ENCODE measurements at places on chromosomes 6 and 20.

DNA sequence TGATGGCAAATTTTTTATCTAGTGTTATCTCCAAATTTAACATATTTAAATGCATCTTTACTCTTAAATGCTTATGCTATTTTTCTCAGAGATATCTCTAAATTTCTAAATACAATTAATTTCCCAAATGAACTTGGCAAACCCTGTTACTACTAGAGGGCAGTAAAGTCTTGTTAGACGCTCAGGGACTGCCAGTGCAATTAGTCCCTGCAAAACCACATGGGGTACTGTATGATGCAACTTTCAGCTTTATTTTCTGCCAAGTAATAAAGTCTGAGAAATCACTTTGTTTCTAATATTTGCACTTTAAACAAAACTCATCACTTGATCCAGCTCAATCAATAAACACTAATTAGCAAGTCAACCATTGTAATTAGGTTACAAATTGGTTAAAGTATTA is 76.0 kb upstream of the ADGRB3 start:
- no peak for DNase-seq

DNA sequence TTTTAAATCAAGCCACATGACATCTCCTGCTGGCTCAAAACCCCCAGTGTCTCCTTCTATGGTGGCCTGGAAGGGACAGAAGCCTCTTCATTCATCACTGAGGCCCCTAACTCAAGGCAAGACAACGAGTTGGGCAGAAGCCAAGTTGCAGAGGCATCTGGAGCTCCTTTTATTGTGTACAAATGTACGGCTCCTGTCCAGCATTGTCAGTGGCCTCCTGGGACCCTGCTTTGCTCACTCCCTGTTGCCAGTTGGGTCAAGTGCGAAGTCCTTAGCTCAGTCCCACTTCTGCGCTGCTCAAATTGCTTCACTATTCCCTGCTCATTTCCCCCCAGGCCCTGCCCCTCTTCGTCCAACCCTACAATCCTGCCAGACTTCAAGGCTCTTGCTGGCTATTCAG is 181.2 kb upstream of the PMEPA1 start:
- DNase-seq, result no peak

DNA sequence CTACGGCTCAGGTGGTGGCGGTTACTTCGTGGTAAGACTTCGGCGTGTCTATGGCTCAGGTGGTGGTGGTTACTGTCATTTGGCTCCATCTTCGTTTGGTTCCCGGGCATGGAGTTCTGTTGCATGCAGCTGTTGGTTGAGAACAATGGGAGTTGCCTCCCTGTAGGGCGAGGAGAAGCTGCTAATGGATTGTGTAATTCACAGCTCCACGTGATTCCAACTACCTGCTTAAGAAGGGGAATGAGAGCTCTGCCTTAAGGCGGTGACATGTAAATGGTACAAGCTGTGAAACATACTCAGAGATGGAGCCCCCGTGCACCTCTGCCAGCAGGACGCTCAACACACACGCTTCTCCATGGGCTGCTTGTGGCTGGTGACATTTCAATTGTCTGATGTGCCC is 12.4 kb upstream of the DACT2 start:
- DNase-seq, result no peak

- no peak for DNase-seq
Measured at GRCh38 chr6:32668226-32668747, 1.8 kb upstream of the HLA-DQB1 start.

- DNase-seq, result no peak
Measured at GRCh38 chr6:3977875-3978711, 100.8 kb downstream of the FAM217A start.

- DNase-seq, result no peak
Measured at GRCh38 chr20:44649126-44649525, 2.4 kb downstream of the ADA start.

DNA sequence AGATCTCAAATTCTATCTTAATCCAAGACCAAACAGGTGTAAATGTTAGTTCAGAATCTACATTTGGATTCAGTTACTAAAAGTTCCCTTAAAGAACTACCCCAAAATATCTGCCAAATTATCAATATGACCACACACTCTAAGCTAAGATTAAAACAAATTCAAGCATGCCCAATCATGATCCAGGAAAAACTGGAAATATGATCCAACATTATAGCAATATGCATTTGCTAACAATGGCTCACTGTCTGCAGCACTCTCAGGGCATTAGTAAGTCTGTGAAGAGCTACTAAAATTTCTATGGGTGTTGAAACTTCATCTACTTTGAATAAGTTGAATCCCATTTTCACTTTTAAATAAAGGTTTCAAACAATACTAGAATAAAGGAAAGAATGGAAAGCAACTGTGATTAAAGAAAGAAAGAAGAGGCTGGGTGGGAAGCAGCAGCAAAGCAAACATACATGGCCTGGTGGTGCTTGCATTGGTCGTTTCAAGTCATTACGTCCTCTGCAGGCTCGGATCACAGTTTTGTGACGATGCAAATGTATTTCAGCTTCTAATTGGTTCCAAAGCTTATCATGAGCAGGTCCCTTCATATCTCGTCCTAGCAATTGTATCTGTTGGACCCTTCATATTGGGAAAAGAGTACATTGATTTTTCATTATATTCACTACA is 29.2 kb downstream of the GOPC start:
- no peak for DNase-seq

- no peak for DNase-seq
Measured at GRCh38 chr6:55176958-55177357, 2.6 kb downstream of the HCRTR2 start.

DNA sequence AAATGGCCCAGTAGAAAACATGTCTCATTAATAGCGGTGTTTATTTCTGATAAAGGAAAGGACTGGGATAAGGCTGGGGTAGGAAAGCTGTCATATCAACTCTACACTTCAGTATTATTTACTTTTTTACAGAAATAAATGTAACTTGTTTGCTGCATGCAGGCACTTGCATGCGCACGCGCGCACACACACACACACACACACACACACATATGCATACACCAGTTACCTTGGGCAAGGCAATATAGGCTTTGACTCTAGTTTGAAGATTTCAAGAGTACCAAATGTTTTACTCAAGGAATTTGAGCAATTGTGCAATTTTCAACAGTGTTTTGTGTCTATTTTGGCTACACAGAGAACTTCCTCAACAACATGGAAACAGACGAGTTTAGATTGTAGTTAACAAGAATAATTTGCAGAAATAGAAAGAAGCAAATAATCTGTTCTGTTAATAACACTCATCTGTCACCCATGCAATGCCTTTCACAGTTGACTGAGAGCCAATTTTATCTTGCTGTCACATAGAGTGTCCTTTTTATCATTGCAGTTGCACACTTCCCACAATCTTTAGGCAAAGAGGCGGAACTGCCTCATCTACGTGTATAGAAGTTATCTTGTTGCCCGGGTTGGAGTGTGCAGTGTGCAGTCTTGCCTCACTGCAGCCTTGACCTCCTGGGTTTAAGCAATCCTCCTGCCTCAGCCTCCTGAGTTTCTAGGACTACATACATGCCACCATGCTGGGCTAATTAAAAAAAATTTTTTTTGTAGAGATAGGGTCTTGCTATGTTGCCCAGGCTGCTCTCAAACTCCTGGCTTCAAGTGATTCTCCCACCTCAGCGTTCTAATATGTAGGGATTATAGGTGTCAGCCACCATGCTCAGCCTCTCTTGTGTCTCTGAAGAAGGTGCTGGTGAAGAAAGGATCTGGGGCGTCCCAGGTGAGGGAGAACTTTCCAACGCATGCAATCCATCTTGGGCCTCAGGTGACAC is 74.8 kb upstream of the SHLD1 start:
- DNase-seq, result no peak

GRCh38 chr6:107444277-107444676 is 15.1 kb downstream of the PDSS2 start:
- no peak for DNase-seq

DNA sequence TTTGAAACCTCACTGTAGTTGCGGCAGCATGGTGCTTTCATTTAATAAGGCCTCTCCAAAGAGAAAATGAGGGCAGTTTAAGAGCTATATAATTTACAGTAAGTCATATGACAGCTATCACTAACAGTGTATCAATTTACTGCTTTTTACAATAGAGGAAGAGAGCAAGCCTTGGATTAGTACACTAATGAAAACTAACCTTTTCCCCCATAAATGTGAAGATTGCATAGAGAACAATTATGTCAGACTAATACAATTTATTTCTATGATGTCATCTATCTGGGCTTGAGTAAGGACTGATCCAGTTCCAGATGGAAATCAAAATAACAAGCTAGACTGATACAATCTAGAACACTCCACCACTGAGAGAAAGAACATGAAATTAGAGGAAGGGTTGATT is 78.1 kb upstream of the FAM83B start:
- DNase-seq, result no peak

- DNase-seq, result no peak
Measured at GRCh38 chr6:144886682-144887081, 601.5 kb downstream of the UTRN start.

DNA sequence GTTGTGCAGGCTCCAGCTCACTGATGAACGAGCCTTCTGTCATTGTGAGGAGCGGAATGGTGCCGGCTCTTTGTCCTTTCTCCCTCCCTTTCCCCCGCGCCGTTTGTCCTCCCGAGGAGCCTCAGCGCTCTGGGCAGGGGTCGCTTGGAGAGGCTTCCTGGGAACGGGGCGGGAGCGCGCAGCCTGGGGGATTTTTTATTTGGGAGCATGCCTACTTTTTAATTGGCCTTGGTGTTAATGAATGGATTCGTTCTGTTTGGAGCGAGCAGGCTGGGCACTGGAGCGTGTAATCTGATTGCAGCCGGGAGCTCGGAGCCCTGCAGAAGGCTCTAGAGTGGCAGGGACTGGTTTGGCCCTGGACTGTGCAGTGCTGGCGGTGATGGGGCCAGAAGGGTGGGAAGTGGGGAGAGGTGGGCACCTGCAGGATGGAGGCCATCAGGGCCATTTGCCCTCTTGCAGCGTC is 118.8 kb downstream of the CDH4 start:
- no peak for DNase-seq

DNA sequence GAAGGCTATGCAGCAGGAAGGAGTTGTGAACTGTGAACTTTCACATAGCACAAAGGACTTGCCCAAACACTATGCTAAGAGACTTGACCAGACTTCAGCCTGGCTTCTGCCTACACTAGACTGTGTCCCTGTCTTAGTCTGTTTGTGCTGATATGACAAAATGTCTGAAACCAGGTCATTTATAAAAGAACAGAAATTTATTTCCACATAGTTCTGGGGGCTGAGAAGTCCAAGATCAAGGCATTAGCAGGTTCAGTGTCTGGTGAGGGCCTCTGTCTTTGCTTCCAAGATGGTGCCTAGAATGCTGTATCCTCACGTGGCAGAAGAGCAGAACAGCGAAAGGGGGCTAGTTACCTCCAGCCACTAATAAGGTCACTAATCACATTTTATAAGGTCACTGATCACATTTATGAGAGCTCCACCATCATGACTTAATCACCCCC is 16.0 kb upstream of the MCM3 start:
- no peak for DNase-seq

GRCh38 chr20:63536241-63536977 is 767 bp downstream of the PTK6 start:
- DNase-seq, result no peak

DNA sequence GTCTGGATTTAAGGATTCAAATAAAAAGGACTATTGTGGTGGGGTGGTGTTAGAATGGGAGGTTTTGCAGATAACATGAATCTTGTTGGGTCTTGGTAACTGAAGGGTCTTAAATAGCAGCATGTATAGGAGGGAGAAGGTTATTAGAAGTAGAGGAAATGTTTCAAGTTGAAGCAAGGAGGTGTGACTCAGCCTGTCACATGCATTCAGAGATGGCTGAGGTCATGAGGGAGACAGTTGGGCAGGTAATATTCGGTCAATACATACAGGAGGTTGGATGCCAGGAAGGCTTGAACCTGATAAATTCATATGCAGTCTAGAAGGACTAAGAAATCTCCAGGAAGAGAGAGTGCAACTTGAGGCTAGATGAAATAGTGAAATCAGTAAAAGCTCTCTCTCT is 6.1 kb downstream of the KLHL31 start:
- DNase-seq, result no peak

GRCh38 chr6:80366714-80367113 is 260.2 kb downstream of the BCKDHB start:
- DNase-seq, result no peak

DNA sequence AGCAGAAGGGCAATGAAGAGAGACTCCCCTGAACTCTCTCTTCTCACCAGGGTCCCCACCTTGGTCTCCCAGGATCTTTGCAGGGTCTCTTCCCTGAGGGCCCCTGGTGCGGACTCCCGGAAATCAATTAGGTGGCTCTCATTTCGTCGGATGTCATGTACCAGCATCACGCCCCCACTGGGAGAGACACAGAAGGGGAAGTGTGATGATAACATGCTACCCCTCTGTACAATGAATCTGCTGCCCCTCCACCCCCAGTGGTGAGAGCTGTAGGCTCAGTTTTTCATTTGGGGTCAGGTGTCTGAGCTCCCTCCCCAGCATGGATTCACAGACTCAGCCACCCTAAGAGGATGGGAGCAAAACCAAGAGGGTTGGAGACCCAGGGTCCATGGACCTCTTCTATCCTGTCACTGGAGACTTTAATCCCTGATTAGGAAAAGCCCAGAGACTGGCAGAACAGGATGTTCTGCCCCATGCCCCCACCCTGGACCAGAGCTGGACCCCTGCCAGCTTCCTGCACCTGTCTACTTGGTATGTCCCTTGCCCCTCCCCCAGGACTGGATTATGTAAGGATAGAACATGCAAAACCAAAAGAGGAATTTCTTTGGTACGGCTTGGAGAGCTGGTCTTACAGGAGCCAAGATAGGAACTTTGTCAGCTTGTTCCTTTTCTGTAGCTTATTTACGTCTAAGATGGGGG is 11.1 kb downstream of the GGT7 start:
- peak; percentile 74 for DNase-seq

GRCh38 chr6:126919947-126920346 is 198.5 kb upstream of the RSPO3 start:
- no peak for DNase-seq

- DNase-seq, result no peak
Measured at GRCh38 chr6:87932361-87932760, 115.3 kb upstream of the SPACA1 start.

- DNase-seq, result no peak
Measured at GRCh38 chr6:3119040-3119723, 671 bp downstream of the BPHL start.

- DNase-seq, result no peak
Measured at GRCh38 chr6:34981951-34982350, 92.9 kb downstream of the ANKS1A start.

DNA sequence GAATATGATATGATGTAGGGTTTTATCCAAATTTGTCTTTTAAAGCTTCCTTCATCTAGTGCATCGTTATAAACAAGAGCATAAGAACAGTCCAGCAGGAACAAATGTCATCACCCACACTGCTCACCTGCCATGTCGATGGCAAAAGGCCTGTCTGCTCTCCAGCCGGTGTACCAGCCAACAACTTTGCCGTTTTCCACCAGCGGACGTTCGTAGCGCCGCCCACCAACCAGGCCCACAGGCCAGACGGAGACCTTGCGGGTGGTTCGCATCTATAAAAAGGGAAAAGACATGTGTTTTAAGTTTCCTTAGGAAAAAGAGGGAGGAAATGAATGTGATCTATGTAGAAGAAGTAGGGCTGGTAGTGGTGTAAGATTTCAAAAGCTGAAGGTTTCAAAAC is 62.9 kb downstream of the B3GAT2 start:
- DNase-seq, result no peak

- DNase-seq, result no peak
Measured at GRCh38 chr6:45192556-45192955, 135.6 kb upstream of the RUNX2 start.

GRCh38 chr20:19274412-19275015 is 62.1 kb downstream of the SLC24A3 start:
- no peak for DNase-seq

- no peak for DNase-seq
Measured at GRCh38 chr6:1612974-1613306, 3.2 kb downstream of the FOXC1 start.
